ENCODE measurements at places on chromosomes 2 and 18.

DNA sequence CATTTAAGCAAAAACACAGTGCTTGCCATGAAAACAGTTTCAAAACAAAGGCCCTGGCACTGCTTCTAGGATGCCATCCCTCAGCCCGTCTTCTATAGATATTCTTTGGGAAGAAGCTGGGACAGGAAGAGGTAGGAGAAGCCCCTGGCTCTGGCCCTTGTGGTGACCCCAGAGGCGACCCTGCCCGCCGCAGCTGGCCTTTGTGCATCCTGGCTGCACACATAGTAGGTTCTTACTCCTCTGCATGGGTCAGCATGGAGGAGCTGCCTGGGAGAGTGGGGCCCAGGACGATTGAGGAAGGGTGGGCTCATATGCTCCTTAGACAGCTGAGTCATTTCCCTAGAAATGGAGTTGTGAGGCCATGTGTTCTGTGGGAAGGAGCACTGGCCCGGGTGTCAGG lies 44.4 kb upstream of the OTOF start:
- no peak for DNase-seq

- DNase-seq = no peak
These were observed 38.8 kb downstream of the NCAPH start for GRCh38 chr2:96374211-96374951.

DNA sequence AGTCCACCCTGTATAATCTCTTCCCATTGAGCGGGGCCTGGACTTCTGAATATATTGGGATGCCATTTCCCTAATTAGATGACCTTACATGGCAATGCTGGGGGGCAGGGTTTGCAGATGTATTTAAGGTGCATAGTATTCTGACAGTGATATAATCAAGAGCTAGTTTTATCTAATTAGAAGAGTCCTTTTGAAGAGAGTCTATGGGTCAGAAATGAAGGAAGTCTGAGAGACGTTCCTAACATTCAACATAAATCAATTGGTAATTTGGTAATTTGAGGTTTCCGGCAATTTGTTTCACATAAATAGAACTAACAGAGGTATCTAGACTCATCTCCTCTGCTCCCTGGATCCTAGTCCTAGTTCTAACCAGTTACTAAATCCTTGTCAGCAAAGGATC lies 25.7 kb upstream of the UXS1 start:
- no peak for DNase-seq

GRCh38 chr2:196983934-196984333 lies 57.4 kb upstream of the PGAP1 start:
- DNase-seq = no peak

GRCh38 chr2:191245869-191246531 lies 796 bp downstream of the MYO1B start:
- DNase-seq = peak; percentile 51

DNA sequence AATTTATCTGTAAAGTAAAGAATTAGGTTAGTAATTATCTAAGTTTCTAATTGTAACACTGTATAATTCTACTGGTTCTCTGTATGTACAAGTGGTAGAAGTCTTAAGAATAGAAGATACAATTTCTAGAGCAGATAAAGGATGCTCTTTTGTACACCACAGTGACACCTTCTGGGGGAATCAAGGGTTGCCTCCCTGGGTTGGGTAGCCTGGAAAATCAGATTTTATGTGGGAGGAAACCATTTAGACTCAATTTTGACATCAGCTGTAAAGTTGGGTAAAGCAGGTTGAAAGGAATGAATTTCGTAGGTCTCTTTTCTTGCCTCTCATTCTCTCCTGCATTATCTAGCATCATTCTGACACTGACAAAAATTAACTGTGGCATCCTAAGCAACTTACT lies 354.8 kb downstream of the DCC start:
- no peak for DNase-seq

GRCh38 chr18:74148543-74149070 lies 284 bp downstream of the TIMM21 start:
- DNase-seq = no peak

GRCh38 chr2:80378-80777 lies 34.1 kb upstream of the FAM110C start:
- DNase-seq = no peak

- DNase-seq = no peak
These were observed 1.1 kb downstream of the DSC3 start for GRCh38 chr18:31041271-31042083.

DNA sequence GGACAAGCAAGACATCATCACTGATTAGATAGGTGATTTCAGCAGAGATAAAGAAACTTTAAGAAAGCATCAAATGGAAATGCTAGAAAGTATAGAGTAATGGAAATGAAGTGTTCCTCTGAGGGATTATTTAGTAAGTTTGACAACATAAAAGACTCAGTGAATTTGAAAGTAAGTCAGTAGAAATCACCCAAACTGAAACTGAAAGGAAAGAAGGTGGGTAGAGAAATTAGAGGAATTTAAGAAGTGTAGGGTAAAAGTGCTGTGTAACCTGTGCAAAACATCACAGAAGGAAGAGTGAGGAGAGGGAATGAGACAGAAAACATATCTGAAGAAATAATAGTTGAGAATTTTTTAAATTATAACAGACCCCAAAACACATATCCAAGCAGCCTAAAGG lies 343.1 kb downstream of the CBLN2 start:
- no peak for DNase-seq

DNA sequence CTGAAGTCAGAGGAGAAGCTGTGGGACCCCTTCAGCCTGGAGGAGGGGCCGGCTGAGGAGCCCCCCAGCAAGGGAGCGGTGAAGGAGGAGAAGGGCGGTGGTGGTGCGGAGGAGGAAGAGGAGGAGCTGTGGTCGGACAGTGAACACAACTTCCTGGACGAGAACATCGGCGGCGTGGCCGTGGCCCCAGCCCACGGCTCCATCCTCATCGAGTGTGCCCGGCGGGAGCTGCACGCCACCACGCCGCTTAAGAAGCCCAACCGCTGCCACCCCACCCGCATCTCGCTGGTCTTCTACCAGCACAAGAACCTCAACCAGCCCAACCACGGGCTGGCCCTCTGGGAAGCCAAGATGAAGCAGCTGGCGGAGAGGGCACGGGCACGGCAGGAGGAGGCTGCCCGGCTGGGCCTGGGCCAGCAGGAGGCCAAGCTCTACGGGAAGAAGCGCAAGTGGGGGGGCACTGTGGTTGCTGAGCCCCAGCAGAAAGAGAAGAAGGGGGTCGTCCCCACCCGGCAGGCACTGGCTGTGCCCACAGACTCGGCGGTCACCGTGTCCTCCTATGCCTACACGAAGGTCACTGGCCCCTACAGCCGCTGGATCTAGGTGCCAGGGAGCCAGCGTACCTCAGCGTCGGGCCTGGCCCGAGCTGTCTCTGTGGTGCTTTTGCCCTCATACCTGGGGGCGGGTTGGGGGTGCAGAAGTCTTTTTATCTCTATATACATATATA lies 46.0 kb downstream of the BOLA3 start:
- no peak for DNase-seq

DNA sequence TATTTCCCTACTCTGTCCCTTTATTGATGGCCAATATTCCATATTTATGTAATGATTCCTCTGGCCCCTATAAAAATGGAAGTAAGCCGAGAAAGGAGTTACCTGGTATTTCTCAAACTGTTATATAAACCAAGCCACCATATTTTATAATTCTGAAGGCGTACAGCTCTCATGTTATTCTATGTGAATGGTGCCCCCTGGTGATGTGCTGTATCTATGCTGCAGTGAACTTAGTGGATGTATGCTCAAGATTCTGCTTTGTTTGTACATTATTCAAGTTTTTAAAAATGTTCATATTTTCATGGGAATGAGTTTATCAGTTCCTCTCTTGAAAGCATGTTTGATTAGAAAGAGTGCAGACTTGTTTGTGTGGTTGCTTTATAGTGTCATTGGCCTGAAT lies 194.5 kb upstream of the LRRTM1 start:
- no peak for DNase-seq

GRCh38 chr2:63890678-63891077 lies 49.0 kb downstream of the UGP2 start:
- no peak for DNase-seq

GRCh38 chr2:33068261-33068660 lies 121.5 kb downstream of the LTBP1 start:
- DNase-seq = no peak

GRCh38 chr2:5287558-5288334 lies 404.4 kb upstream of the SOX11 start:
- no peak for DNase-seq

- peak; percentile 46 for DNase-seq
These were observed 8.6 kb downstream of the MREG start for GRCh38 chr2:216004697-216005283.

GRCh38 chr18:1011349-1011748 lies 106.7 kb downstream of the ADCYAP1 start:
- no peak for DNase-seq

DNA sequence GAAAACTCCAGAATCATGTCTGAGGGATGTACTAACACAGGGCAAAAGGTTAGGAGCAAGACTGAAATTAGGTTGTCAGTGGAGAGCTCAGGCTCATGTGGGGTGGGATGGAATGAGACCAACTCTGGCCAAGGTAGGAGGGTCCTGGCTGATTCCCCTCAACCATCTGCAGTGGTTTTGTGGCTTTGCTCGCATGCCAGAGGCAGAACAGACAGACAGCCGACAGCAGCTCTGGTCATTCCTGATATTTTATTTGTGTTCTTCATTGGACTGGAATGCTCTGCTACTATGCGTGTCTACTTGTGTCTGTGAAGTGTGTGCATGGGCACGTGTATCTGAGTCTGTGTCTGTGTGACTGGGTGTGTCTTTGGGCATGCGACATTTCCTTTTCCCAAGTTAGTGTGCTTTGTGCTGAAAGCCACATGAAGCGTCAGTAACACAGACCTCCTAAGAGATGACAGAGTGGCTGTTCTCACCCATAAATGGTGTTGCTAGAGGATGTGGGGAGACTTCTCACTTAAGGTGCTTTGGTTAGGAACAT lies 239.5 kb downstream of the CNTNAP5 start:
- no peak for DNase-seq

- DNase-seq = no peak
These were observed 87.6 kb upstream of the SPOPL start for GRCh38 chr2:138414014-138414413.

DNA sequence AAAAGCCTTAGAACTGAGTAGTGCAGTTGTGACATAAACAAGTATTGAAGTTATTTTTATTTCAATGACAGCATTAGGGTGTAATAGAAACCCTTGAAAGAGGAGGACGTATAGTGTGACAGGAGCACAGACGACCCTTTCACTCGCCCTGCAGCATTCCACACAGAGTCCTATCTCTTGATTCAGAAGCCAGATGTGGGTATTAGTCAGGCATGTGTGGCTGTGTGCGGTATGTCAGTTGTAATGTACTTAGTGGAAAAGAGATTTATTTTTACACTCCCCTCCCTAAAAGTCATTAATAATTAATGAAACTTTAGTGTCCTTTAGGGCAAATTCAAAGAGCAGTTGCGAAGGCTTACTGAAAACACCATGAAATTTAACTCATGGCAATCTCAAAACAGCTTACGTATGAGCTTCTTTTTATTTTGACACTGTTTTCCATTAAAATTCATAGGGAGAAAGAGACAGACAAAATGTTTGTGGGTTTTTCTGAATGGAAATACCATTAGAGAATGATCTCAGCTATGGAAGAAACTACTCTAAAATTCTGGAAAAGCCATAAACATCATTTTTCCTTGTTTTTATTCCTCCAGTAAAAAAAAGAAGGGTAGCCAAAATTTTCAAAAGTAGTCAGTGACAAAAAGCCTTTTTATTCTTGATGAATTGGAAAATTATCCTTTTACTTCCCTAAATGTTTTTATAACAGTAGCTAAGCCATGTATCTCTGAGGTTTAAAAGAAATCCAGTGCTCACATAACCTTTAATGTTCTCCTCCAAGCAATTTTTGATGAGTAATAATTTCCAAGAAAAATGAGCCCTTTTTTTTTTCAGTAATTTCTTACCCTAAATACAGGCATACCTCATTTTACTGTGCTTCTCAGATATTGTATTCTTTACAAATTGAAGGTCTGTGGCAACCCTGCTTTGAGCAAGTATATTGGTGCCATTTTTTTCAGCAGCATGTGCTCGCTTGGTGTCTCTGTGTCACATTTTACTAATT lies 84.0 kb upstream of the DSEL start:
- no peak for DNase-seq

GRCh38 chr2:175359710-175360109 lies 178.2 kb upstream of the ATP5MC3 start:
- DNase-seq = no peak

GRCh38 chr2:1051075-1051474 lies 100.4 kb downstream of the SNTG2 start:
- no peak for DNase-seq

DNA sequence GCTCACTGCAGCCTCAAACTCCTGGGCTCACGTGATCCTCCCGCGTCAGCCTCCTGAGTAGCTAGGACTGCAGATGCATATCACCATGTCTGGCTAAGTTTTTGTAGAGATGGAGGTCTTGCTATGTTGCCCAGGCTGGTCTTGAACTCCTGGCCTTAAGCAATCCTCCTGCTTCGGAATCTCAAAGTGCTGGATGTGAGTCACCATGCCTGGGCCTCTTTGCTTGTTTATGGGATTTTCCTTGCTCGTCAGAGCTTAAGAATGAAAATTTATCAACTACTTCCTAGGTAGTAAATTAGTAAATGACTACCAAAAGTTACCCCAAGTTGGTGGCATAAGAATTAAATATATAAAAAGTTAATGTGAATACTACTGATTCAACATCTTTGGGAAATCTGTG lies 51.0 kb downstream of the ACTR3 start:
- no peak for DNase-seq

DNA sequence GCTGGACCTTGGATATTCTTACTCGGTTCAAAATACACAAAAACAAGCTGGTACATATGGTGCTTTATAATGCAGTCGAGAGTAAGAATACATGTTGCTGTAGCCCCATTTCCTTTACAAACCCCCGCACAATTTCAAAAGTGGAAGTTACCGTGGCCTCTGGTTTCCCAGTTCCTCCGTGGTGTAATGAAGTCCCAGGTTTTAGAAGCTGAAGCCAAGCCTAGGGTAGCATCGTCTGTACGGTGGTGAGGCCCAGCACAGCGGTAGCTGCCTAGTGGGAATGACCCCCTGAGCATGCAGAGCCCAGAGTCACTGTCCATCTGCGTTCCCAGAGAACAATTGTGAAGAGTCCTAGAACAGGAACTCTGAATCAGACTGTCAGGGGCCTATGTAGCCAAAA lies 171.8 kb downstream of the ASXL3 start:
- DNase-seq = no peak

- DNase-seq = no peak
These were observed 1.2 kb downstream of the ABCG8 start for GRCh38 chr2:43839776-43840564.

- no peak for DNase-seq
These were observed 97.1 kb downstream of the ZBTB7C start for GRCh38 chr18:48312066-48312465.

- no peak for DNase-seq
These were observed 566.6 kb upstream of the DSEL start for GRCh38 chr18:68083131-68083530.

DNA sequence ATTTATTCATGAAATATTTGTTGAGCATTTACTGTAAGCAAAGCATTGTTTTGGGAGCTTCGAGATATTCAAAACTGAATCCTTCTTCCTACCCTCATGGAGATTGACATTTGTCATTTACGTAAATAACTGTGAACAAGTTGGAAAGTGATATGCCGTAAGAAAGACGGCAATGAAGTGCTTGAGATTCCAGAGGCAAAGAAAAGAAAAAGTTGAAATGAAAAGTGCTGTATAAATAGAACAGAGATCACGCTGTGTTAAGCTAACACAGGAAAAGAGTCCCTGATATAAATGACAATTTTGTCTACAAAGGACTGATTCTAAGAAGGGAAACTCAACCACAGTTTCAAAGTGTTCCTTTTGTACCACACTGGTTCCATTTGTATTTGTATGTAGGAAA lies 1.8 kb downstream of the CHRNA1 start:
- no peak for DNase-seq

- no peak for DNase-seq
These were observed 35.2 kb downstream of the OTOF start for GRCh38 chr2:26442707-26443106.

GRCh38 chr18:75760208-75760607 lies 332.7 kb upstream of the SMIM21 start:
- no peak for DNase-seq

Measured in activated CD4-positive, alpha-beta memory T cell treated with anti-CD3 and anti-CD28 coated beads for 36 hours (primary cell).